ENCODE measurements at places on chromosomes 13 and 19. TPM values are rescaled to one million over a fixed set of nuclear protein-coding genes. Genes with fewer than 3 reads are reported as not detected.

SHD gene
- 4.0 TPM for polyA plus RNA-seq

DNA sequence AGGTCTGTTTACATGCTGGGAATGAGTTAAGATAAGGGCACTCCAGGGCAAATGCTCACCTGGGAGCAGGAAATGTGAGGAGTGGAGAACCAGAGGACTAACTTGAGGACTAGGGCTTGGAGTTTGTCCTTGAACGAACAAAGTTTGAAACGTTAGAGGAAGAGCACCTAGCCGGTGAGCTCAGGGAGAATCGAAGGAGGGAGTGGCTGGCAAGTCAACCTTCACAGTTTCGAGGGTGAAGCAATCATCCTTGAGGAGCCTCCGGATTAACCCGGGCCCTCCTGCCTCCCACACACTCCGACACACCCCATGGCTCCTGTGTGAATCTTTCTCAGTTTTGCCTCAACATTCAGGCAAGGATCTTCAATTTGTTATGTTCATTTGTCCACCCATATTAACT lies 58.6 kb downstream of the LMO7 start:
- peak; percentile 46 for DNase-seq
- H3K4me3 ChIP-seq: no peak overlapping the region
- no peaks in the 10 kb centered on the region for H3K36me3 ChIP-seq
- H3K4me1 ChIP-seq: peaks cover 6% of the 10 kb centered on the region
- no peaks in the 10 kb centered on the region for H3K27me3 ChIP-seq

GRCh38 chr13:93325303-93326233 lies 99.0 kb downstream of the GPC6 start:
- no peaks in the 10 kb centered on the region for H3K27me3 ChIP-seq
- no peaks in the 10 kb centered on the region for H3K36me3 ChIP-seq
- H3K4me1 ChIP-seq: peaks cover 13% of the 10 kb centered on the region
- peak overlapping the region; percentile 85 for H3K27ac ChIP-seq
- DNase-seq: no peak

GRCh38 chr13:29453617-29454011 lies 141.9 kb downstream of the SLC7A1 start:
- H3K27ac ChIP-seq: no peak overlapping the region
- no peaks in the 10 kb centered on the region for H3K36me3 ChIP-seq
- H3K4me1 ChIP-seq: no peaks in the 10 kb centered on the region
- H3K4me3 ChIP-seq: no peak overlapping the region

SLAIN1 gene
- polyA plus RNA-seq: 9.0 TPM

DNA sequence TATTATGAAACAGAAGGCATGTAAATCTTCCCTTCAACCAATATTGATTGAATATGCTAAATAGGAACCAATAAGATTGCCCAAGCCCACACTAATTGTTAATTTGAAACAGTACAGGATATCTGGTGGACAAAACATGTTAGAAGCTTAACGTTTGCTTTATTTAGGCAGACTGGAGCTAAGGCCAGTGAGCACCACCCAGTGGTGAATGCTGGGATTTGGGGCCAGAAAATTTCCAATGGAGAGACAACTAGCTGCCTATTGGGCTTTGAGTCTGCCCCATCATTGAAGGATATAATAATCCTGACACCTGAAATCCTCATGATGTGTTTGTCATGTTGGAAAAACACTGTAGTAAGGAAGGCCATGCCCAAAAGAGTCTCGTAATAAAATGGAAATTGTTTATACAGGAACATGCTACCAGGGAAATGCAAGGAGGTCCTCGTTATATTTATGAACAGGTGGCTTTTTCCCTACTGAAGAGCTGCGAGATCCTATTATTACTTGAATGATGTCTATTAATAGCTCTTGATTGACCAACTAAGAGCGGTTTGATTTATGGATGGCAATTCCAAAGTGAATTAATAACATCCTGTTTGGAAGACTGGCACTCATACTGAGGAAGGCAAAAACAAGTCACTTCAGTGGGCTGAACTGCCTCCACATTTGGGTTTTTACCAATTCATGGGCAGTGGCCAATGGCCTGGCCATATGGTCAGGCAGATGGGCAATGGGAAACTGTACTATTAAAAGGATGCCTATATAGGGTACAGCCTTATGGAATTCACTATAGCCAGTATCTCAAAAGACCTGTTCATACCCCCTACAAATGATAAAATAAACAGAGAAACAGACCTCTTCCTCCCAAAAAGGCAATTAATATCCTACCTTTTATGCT lies 8.7 kb downstream of the SIGLECL1 start:
- no peak overlapping the region for H3K27ac ChIP-seq
- H3K36me3 ChIP-seq: no peaks in the 10 kb centered on the region
- H3K4me1 ChIP-seq: no peaks in the 10 kb centered on the region
- DNase-seq: no peak
- H3K4me3 ChIP-seq: no peak overlapping the region
- H3K27me3 ChIP-seq: no peaks in the 10 kb centered on the region

- peaks cover 4% of the 10 kb centered on the region for H3K4me1 ChIP-seq
- H3K4me3 ChIP-seq: no peak overlapping the region
- no peaks in the 10 kb centered on the region for H3K36me3 ChIP-seq
- no peak overlapping the region for H3K27ac ChIP-seq
- DNase-seq: no peak
Measured at GRCh38 chr19:17871032-17871877, 490 bp upstream of the SLC5A5 start.

DNA sequence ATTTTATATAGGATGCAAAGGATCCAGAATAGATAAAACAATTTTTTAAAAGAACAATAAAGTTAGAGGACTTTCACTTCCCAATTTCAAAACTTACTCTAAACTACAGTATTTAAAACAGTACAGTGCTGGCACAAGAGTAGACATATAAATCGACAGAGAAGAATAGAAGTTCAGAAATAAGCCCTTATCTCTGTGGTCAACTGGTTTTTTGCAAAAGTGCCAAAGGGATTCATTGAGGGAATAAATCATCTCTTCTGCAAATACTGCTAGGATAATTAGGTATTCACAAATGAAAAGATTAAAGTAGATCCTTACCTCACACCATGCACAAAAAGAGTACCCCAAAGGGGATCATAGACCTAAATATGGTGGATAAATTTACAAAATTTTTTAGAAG lies 431.0 kb upstream of the HTR2A start:
- no peaks in the 10 kb centered on the region for H3K4me1 ChIP-seq
- DNase-seq: no peak
- no peaks in the 10 kb centered on the region for H3K36me3 ChIP-seq
- no peaks in the 10 kb centered on the region for H3K27me3 ChIP-seq
- H3K27ac ChIP-seq: no peak overlapping the region

GRCh38 chr13:70568571-70568970 lies 460.3 kb upstream of the KLHL1 start:
- no peak overlapping the region for H3K27ac ChIP-seq
- H3K4me3 ChIP-seq: no peak overlapping the region
- no peaks in the 10 kb centered on the region for H3K4me1 ChIP-seq
- no peaks in the 10 kb centered on the region for H3K27me3 ChIP-seq
- peak; percentile 16 for DNase-seq
- H3K36me3 ChIP-seq: no peaks in the 10 kb centered on the region

DNA sequence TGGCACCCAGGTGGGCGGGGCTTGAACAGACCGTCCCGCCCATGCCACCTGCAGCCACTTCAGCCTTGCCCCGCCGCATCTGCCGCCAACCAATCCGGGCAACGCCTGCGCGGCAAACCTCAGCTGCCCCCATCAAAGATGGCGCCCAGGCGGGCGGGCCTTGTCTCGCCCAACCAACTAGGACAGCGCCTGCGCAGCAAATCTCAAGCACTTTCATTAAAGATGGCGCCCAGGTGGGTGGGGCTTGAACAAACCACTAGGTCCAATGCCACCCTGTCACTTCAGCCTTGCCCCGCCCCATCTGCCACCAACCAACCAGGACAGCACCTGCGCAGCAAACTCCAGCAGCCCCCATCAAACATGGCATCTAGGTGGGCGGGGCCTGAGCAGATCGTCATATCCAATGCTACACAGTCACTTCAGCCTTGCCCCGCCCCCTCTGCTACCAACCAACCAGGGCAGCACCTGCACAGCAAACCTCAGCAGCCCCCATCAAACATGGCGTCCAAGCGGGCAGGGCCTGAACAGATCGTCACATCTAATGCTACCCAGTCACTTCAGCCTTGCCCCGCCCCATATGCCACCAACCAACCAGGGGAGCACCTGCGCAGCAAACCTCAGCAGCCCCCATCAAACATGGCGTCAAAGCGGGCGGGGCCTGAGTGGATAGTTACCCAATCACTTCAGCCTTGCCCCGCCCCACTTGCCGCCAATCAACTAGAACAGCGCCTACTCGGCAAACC lies 1.4 kb downstream of the PEG3 start:
- H3K27me3 ChIP-seq: peaks cover 12% of the 10 kb centered on the region
- peak overlapping the region; percentile 94 for H3K27ac ChIP-seq
- DNase-seq: peak; percentile 98
- peak overlapping the region; percentile 63 for H3K4me3 ChIP-seq

- H3K27ac ChIP-seq: no peak overlapping the region
- H3K36me3 ChIP-seq: no peaks in the 10 kb centered on the region
- no peaks in the 10 kb centered on the region for H3K4me1 ChIP-seq
- no peak overlapping the region for H3K4me3 ChIP-seq
- DNase-seq: no peak
Measured at GRCh38 chr13:32107474-32107873, 75.9 kb downstream of the FRY start.

DNA sequence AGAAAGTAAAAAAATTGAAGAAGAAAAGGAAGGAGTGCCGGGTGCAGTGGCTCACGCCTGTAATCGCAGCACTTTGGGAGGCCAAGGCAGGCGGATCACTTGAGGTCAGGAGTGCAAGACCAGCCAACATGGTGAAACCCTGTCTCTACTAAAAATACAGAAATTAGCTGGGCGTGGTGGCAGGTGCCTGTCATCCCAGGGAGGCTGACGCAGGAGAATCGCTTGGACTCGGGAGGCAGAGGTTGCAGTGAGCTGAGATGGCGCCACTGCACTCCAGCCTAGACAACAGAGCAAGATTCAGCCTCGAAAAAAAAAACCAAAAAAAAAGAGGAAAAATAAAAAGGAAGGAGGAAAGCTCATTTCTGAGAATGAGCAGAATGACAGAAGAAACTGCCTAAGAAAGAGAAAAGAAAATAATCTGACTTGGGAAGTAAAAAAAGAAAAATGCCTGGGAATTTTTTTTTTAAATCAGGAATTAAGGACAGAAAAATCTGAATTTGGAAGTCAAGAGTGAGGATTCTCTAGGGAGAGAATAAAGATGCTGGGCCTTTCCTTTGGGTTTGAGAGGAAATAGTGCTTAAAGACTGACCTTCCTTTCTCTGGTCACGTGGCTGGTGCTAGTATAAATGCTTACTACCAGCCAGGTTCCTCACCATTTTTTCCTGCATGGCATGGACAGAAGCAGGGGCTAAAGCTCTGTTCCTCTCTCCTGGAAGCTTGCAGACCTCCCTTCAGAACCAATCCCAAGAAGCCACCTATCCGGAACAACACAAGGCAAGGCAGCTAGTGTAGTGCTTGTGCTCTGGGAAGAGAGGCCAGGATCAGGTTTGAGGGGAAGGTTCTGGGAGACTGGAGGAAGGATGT lies at the start of gene FFAR2:
FFAR2 (plus strand) TSS at position 652 of the 864 bp plus-strand sequence. CDS start 1,458 bp downstream, outside the sequence.
- peaks cover 16% of the 10 kb centered on the region for H3K4me1 ChIP-seq
- DNase-seq: no peak
- no peaks in the 10 kb centered on the region for H3K27me3 ChIP-seq
- H3K4me3 ChIP-seq: no peak within 1 kb of the TSS
- H3K27ac ChIP-seq: peak within 1 kb of the TSS; percentile 48

LHB gene
- not detected for polyA plus RNA-seq

DNA sequence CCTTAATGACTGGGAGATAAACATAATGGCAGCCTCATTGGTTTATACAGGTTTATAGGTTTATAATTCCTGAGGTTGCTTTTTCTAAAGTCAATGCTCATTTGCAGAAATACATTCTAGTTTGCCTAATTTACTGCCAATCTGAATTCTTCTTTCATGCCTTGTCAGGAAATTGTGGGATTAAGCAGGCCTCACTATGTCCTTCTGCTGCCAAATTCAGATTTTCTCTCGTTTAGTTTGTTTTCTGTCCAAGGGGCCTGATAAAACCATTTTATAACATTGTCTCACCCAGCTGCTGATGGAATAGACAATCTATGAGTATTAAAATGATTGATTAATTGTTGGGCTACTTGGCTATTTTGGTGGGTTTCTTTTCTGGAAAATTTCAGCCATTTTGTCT lies 42.4 kb upstream of the OBI1 start:
- no peaks in the 10 kb centered on the region for H3K4me1 ChIP-seq
- no peak for DNase-seq
- H3K4me3 ChIP-seq: no peak overlapping the region
- H3K27ac ChIP-seq: no peak overlapping the region
- no peaks in the 10 kb centered on the region for H3K36me3 ChIP-seq

DNA sequence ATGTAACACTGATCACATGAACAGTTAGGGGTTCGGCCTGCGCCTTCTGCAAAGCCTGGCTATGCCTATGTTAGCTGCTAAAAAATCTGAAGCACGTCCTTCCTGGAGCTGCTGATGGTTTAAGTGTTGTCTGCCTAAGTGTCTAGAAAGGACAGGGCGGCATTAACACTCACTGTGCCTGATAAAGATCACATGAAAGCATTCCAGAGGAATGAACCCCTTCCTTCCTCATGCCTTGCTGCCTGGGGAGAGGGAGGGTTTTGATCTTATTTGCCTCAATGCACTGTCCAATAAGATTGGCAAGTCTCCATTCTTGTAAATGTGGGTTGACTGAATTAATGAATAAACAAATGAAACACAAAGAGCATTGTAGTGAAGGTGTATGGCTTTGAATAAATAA lies 5.2 kb downstream of the DOCK9 start:
- H3K27ac ChIP-seq: no peak overlapping the region
- H3K4me1 ChIP-seq: peaks cover 17% of the 10 kb centered on the region
- H3K36me3 ChIP-seq: no peaks in the 10 kb centered on the region
- H3K4me3 ChIP-seq: no peak overlapping the region
- no peak for DNase-seq

- DNase-seq: peak; percentile 9
- H3K4me3 ChIP-seq: no peak overlapping the region
- H3K36me3 ChIP-seq: no peaks in the 10 kb centered on the region
Measured at GRCh38 chr19:13600091-13600490, 93.8 kb upstream of the CACNA1A start.

DNA sequence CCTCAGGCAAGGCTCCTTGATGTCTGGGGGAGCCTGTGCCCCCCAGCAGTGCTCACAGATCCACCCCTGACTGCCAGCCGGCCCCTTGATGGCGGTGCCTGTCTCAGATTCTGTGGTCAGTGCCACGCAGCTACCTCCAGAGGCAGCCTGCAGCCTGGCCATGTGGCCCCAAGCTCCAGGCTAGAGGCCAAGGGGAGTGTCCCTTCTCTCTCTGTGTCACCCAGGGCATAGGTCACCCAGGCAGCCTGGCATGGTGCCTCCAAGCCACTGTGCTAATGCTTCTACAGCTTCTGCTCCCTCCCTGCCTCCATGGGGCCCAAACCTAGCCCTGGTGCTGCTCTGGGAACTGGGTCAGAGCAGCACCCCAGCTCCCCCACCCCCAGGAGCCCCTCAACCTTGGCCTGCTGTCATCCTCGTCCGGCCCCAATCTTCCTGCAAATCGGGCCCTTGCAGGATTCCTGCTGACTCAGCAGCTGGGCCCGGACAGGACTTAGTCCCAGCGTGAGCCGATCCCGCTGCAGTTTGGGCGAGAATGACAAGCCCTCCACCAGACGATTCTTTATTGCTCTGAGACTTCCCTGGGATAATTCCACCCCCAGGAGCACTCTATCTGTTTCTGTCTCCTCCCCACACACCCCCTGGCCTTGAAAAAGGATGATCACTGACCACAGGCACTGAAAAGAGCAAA lies 2.8 kb upstream of the ARL11 start:
- DNase-seq: peak; percentile 50
- H3K27ac ChIP-seq: peak overlapping the region; percentile 86
- no peaks in the 10 kb centered on the region for H3K36me3 ChIP-seq
- no peaks in the 10 kb centered on the region for H3K27me3 ChIP-seq

SMAD9 gene
- 13.9 TPM for polyA plus RNA-seq

KLK12 gene
- polyA plus RNA-seq: 2.4 TPM
